ENCODE measurements at places on chromosomes 4 and X. TPM values are rescaled to one million over a fixed set of nuclear protein-coding genes. Genes with fewer than 3 reads are reported as not detected.

CT45A1 gene
- not detected for polyA plus RNA-seq

EDA2R gene
- 0.53 TPM for polyA plus RNA-seq

DUSP21 gene
- polyA plus RNA-seq: not detected

OGT gene
- 182 TPM for polyA plus RNA-seq

TMEM175 gene
- polyA plus RNA-seq: 20.2 TPM

STPG2 gene
- 0.57 TPM for polyA plus RNA-seq

NDNF gene
- 326 TPM for polyA plus RNA-seq

GPRASP1 gene
- 11.8 TPM for polyA plus RNA-seq

SFRP2 gene
- 21.4 TPM for polyA plus RNA-seq

CLNK gene
- 0.52 TPM for polyA plus RNA-seq

GLOD5 gene
- not detected for polyA plus RNA-seq

Data from left renal pelvis (tissue), 4 donors.